Substantia nigra (tissue), 51 donors: ENCODE measurements at places on chromosomes 6 and 20.

DNA sequence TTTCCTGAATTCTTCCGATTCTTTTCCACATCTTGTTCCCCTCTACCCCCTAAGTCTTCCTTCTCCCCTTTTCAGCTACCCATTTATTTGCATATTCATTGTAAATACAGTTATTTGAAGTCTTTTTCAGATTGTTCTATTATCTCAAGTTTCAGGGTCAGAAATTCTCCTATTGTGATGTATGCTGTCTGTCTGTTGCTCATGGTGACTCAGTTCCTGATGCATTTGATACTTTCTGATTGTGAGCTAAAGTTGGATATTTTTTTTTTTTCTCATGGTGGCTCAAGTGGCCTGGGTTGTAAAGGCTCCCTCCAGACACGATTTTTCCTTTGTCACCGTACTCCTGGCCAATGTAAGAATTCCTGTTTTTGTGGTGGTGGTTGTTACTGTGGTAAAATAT, 4.9 kb upstream of the PI16 start:
- no peak for DNase-seq

GRCh38 chr6:82085701-82086100, 161.8 kb downstream of the IBTK start:
- DNase-seq = no peak

DNA sequence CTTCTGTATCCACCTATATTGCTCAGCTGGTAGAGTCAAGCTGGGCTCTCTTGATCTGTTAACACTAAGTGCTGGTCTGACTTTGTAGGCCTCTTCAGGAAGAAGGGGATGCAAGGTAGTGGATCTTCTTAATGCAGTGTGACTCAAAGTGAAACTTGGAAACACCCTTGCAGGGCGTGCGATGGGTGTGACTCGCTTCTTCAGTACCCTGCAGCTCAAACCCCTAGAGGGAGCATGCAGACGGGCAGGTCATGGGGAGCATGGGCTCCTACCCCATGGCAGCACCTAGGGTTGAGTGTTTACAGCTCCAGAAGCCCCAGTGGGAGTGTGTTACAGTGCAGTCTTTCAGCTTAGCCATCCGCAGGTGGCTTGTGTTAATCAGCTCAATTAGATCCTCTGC, 757 bp upstream of the SAMD3 start:
- no peak for DNase-seq

- peak; percentile 43 for DNase-seq
Measured at GRCh38 chr20:17854307-17854903, 114.2 kb downstream of the SNX5 start.

DNA sequence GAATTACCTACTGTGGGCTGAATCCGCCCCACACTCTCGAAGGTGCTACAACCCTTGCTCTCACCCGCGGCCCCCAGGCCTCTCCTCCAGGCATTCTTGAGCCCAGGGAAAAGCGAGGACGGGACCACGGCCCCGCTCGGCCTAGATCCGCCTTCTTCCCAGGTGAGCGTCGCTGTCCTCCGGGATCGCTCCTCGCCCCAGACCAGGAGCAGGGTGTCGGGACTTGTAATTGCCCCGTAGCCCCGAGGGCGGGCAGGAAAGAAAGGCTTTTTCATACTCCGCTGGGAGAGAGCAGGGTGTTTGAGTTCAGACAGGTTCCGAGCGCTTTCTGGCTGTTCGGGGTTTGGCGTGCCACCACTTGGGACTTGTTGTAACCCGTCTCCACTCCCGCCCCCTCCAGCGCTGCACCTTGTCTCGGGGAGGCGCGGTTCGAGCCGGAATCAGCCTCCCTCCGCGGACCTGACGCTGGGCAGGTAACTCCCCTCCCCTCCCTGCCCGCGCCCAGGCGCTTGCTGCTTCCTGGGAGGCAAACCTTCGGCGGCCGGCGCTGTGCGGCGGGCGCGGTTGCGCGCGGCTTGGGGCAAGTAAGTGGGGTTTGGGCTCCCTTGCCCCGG, at the start of gene FAM83B:
Gene FAM83B (plus strand): TSS at position 529 of the 614 bp plus-strand sequence. CDS start 23,476 bp downstream, outside the sequence.
- DNase-seq = no peak

- DNase-seq = no peak
Measured at GRCh38 chr6:36079601-36080000, 50.7 kb upstream of the MAPK13 start.

DNA sequence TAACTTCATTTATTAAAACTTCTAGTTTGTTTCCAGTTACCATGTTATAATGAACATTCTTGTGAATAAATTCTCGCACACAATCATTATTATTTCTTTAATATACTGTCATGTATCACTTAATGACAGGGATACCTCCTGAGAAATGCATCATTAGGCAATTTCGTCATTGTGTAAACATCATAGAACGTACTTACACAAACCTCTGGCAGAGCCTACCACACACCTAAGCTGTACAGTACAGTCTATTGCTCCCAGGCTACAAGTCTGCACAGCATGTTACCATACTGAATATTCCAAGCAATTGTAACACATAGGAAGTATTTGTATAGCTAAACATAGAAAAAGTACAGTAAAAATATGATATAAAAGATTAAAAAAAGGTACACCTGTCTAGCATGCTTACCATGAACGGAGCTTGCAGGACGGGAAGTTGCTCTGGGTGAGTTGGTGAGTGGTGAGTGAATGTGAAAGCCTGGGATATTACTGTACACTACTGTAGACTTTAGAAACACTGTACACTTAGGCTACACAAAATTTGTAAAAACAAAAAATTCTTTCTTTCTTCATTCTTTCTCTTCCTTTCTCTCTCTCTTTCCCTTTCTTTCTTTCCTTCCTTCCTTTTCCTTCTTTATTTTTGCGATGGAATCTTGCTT, 268.2 kb upstream of the SOX4 start:
- DNase-seq = no peak

GRCh38 chr6:45959534-45960145, 56.0 kb downstream of the CLIC5 start:
- DNase-seq = no peak

DNA sequence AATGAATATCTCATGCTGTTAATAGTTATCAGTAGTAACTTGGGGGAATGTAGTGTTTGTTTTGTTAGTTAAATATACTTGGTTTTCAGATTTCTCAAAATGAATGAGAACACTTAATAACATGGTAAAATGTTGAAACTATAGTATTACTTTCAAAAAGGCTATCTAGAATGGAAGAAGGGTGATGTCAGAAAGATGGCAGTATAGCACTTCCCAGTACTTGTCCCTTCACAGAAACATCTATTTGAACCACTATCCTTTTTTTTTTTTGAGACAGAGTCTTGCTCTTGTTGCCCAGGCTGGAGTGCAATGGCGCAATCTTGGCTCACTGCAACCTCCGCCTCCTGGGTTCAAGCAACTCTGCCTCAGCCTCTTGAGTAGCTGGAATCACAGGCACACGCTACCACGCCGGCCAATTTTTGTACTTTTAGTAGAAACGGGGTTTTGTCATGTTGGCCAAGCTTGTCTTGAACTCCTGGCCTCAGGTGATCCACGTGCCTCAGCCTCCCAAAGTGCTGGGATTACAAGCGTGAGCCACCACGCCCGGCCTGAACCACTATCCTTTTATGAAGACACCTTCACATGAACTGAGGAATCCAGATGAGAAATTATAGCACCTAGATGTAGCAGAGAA, 4.7 kb upstream of the ECHDC1 start:
- DNase-seq = no peak

DNA sequence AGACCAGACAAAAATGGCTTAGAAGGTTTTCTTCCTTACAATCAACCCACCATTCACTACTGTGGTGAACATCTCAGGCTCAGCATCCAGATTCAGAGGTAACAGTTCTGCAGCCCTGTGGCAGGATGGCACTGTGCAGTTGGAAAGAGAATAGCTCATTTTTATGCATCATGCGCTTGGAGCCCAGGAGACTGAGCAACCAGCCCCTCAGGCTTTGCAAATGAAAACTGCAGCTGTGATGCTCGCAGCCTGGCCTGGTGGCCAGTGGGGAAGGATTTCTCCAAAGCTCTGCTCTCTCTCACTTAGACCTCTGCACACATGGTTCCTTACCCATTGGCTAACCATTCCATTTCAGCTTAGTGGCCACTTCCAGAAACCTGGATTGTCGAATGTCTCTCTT, 45.8 kb downstream of the GABRR2 start:
- no peak for DNase-seq
